Cardiac atrium fibroblast (primary cell): ENCODE measurements at places on chromosomes 12 and 14. TPM values are rescaled to one million over a fixed set of nuclear protein-coding genes. Genes with fewer than 3 reads are reported as not detected.

PDZRN4 gene
- total RNA-seq, result not detected in 2 replicates

KRT77 gene
- total RNA-seq, result not detected in 2 replicates

PPP1R36 gene
- 0.16 TPM in 1 of 2 replicates, not detected in the other for total RNA-seq

EIF2S3B gene
- total RNA-seq, result 0.49 and 0.54 TPM in 2 replicates

NFE2 gene
- total RNA-seq, result 1.6 TPM in 1 of 2 replicates, not detected in the other

LRRK2 gene
- 1.1 and 1.4 TPM in 2 replicates for total RNA-seq

SERPINA3 gene
- 324 and 530 TPM in 2 replicates for total RNA-seq

CEBPE gene
- total RNA-seq, result not detected in 2 replicates

PTPRR gene
- total RNA-seq, result not detected in 2 replicates

TGM1 gene
- total RNA-seq, result 0.16 and 0.72 TPM in 2 replicates

CFAP54 gene
- total RNA-seq, result 1.1 and 2.9 TPM in 2 replicates

CPNE8 gene
- total RNA-seq, result 9.4 and 13.4 TPM in 2 replicates

TPH2 gene
- total RNA-seq, result not detected in 2 replicates
